Vagina (tissue), 2 donors: ENCODE measurements at places on chromosomes 1 and 21. TPM values are rescaled to one million over a fixed set of nuclear protein-coding genes. Genes with fewer than 3 reads are reported as not detected.

DNA sequence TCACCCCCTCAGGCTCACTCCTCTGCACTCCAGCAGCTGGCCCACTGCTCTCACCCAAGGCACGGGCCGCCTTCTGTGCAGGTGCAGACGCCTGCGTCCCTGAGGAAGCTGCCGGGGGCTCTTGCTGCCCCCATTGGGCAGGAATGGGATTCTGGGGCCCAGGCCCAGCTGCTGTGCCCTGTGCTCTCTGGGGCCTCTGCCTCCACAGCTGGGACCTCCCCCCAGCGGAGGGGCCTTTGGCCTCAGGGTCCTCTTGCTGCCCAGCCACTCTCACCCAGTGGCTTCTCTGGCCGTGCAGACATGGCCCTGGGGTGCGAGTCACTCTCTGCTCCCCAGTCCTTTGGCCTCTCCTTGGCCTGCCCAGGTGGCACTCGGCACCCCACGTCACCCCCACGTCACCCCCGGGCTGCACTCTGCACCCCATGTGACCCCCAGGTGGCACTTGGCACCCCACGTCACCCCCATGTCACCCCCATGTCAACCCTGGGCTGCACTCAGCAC, 19.1 kb upstream of the LRRC3 start:
- H3K4me3 ChIP-seq, result no peak overlapping the region
- no peak overlapping the region for H3K27ac ChIP-seq
- DNase-seq, result no peak
- no peaks in the 10 kb centered on the region for H3K27me3 ChIP-seq
- H3K36me3 ChIP-seq, result no peaks in the 10 kb centered on the region
- H3K4me1 ChIP-seq, result no peaks in the 10 kb centered on the region

- H3K36me3 ChIP-seq, result no peaks in the 10 kb centered on the region
- no peaks in the 10 kb centered on the region for H3K27me3 ChIP-seq
- H3K4me3 ChIP-seq, result no peak overlapping the region
- no peak for DNase-seq
Measured at GRCh38 chr1:233664253-233664652, 50.3 kb downstream of the KCNK1 start.

DNA sequence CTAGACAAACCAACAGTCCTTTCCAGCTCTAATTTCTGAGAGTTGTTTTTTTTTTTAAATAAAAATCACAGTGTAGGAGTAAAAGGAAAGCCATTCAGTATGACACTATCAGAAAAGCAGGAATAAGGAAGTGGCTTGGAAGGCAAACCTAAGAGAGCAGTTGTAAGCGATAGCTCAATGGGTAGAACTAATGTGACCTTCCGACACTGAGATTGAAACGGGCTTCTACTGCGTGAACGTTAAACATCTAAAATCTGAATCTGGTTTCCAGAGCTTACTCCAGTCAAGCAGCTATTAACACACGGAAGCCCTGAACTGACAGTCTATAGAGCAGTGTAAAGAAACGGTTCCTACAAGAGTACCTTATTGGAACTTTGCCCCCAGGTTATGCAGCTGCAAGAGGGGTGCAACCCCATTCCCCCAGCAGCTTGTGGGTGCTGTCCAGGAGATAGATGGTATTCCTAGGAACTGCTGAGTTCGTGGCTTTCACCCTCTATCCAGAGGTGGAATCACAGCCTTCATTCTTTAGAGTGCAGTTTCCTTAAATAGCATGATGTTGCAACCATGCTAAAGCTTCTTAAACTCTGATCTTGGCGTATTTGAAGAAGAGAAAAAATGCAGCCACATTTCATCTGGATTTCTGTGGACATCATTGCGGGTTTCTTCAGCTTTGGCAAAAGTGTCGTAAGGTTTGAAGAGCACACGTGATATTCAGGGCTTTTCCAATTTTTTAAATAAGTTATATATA, 3.3 kb upstream of the IRF2BP2 start:
- peaks cover 56% of the 10 kb centered on the region for H3K4me1 ChIP-seq
- no peaks in the 10 kb centered on the region for H3K27me3 ChIP-seq
- H3K4me3 ChIP-seq, result peak overlapping the region; percentile 56
- DNase-seq, result no peak
- H3K27ac ChIP-seq, result peak overlapping the region; percentile 99

- H3K36me3 ChIP-seq, result no peaks in the 10 kb centered on the region
- no peak for DNase-seq
- no peak overlapping the region for H3K27ac ChIP-seq
- H3K27me3 ChIP-seq, result no peaks in the 10 kb centered on the region
- peaks cover 31% of the 10 kb centered on the region for H3K4me1 ChIP-seq
- no peak overlapping the region for H3K4me3 ChIP-seq
Measured at GRCh38 chr1:32873484-32873883, 2.8 kb upstream of the FNDC5 start.

- H3K27me3 ChIP-seq, result no peaks in the 10 kb centered on the region
- peak; percentile 82 for DNase-seq
- no peak overlapping the region for H3K27ac ChIP-seq
- no peaks in the 10 kb centered on the region for H3K36me3 ChIP-seq
Measured at GRCh38 chr1:5943343-5944124, 48.7 kb downstream of the NPHP4 start.

DNA sequence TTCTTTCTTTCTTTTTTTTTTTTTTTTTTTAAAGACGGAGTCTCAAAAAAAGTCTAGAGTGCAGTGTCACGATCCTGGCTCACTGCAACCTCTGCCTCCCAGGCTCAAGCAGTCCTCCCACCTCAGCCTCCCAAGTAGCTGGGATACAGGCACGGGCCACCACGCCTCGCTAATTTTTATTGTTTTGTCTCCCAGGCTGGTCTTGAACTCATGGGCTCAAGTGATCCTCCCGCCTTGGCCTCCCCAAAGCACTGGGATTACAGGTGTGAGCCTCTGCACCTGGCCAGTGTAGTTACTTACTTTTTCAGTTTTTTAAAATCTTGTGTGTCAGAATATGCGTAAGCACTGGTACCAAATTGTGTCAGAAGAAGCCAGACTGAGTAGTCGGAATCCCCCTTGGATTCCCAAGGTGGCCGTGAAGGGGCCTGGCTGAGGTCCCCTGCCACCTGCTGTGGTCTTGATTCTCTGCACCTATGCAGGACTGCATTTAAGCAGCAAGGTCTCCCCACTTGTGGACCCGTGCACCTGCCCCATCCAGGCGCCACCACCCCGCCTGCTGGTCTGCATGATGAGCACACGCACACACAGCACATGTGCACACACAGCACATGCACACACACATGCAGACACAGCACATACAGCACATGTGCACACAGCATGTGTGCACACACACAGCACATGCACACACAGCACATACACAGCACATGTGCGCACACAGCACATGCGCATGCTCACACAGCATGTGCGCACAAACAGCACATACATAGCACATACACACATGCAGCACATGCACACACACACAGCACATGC, 47.5 kb downstream of the PCNT start:
- no peak overlapping the region for H3K27ac ChIP-seq
- no peaks in the 10 kb centered on the region for H3K4me1 ChIP-seq
- H3K4me3 ChIP-seq, result no peak overlapping the region
- no peaks in the 10 kb centered on the region for H3K27me3 ChIP-seq
- no peak for DNase-seq

DNA sequence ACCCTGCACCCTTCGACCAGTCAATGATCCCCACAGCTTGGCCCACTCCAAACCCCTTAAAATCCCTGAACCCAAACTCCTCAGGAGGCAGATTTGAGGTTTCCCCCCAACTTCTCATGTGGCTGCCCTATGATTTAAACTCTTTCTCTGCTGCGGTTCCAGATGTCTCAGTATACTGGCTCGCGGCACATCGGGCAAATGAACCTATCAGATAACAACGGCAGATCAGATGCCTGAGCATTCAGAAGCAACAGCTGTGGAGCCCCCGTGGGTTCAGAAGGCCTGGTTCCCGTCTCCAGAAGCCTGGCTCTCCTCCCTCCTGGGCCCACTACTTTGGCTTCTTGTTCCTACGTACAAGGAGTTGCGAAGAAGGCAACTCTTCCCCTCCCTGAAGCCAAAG, 43.3 kb upstream of the H6PD start:
- no peaks in the 10 kb centered on the region for H3K36me3 ChIP-seq
- H3K27me3 ChIP-seq, result no peaks in the 10 kb centered on the region
- DNase-seq, result no peak
- no peak overlapping the region for H3K27ac ChIP-seq
- H3K4me1 ChIP-seq, result peaks cover 4% of the 10 kb centered on the region

GRCh38 chr1:16138772-16139221, 17.1 kb downstream of the EPHA2 start:
- H3K4me1 ChIP-seq, result peaks cover 46% of the 10 kb centered on the region
- no peak for DNase-seq
- H3K27me3 ChIP-seq, result no peaks in the 10 kb centered on the region
- H3K27ac ChIP-seq, result peak overlapping the region; percentile 63
- no peak overlapping the region for H3K4me3 ChIP-seq

DNA sequence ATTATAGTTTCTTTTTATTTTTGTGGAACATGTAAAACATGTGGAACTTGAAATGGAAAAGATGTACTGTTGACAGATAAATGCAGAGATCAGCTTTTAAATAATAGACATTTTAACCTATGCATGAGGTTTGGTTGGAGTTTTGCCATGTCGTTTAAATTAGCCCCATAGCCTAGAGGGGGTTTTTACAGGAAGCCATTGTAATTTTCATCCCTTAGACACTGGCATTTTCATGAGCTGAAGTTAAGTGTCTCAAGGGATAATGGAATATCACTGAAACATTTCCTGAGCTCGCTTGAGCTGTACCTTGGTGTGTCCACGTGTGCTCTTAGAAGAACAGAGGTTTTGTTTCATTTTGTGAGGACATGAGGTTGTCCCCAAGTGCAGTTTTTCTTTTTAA, 54.2 kb downstream of the HMCN1 start:
- H3K36me3 ChIP-seq, result no peaks in the 10 kb centered on the region
- no peak overlapping the region for H3K4me3 ChIP-seq
- H3K4me1 ChIP-seq, result peaks cover 10% of the 10 kb centered on the region
- no peaks in the 10 kb centered on the region for H3K27me3 ChIP-seq

GRCh38 chr1:245809361-245809760, 654.6 kb downstream of the KIF26B start:
- no peaks in the 10 kb centered on the region for H3K4me1 ChIP-seq
- H3K27ac ChIP-seq, result no peak overlapping the region
- H3K27me3 ChIP-seq, result no peaks in the 10 kb centered on the region
- no peak for DNase-seq
- H3K4me3 ChIP-seq, result no peak overlapping the region

DNA sequence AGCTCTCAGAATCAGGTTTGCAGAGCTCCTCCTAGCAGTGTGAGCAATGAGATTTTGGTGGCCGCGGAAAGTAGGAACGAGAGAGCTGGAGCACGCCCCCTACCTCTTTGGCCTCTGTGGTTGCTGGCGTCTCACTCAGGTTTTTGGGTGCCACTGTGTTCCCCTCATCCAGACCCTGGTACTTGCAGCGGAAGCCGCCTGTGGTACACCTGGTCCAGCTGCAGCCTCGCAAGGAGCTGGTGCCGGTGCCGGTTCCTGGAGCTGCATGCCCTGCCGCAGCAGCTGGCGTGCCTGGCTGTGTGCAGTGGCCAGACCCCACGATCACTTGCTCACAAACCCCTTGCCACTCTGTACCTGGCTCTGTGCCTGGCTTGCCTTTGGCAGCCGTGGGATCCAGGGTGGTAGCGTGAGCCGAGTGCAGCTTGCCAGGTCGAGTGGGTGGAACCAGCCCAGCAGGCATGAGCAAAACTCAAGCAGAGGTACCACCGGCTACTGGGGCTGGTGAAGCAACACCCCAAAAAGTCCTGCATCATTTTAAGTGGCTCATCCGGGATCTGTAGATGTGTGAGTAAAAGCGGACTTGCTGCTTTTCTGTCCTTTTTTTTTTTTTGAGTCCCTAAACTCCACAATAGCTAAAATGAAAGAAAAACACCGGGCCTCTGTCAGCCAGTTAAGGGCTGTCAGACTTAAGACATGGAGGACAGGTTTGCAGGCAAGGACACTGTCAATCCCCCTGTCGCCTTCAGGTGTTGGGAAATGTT, 844.9 kb downstream of the KCNT2 start:
- H3K27me3 ChIP-seq, result no peaks in the 10 kb centered on the region
- no peak for DNase-seq
- H3K36me3 ChIP-seq, result no peaks in the 10 kb centered on the region
- no peak overlapping the region for H3K27ac ChIP-seq
- no peak overlapping the region for H3K4me3 ChIP-seq

DNA sequence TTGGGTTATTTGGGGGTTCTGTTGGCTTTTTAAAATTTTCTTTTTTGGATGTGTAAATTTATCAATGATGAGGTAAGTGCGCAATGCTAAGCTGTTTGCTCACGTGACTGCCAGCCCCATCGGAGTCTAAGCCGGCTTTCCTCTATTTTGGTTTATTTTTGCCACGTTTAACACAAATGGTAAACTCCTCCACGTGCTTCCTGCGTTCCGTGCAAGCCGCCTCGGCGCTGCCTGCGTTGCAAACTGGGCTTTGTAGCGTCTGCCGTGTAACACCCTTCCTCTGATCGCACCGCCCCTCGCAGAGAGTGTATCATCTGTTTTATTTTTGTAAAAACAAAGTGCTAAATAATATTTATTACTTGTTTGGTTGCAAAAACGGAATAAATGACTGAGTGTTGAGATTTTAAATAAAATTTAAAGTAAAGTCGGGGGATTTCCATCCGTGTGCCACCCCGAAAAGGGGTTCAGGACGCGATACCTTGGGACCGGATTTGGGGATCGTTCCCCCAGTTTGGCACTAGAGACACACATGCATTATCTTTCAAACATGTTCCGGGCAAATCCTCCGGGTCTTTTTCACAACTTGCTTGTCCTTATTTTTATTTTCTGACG, 3.1 kb downstream of the OLIG2 start:
- DNase-seq, result no peak
- H3K4me3 ChIP-seq, result no peak overlapping the region
- peaks cover 35% of the 10 kb centered on the region for H3K4me1 ChIP-seq
- H3K36me3 ChIP-seq, result no peaks in the 10 kb centered on the region
- H3K27ac ChIP-seq, result no peak overlapping the region
- H3K27me3 ChIP-seq, result peaks cover 18% of the 10 kb centered on the region

GRCh38 chr1:45686015-45686287, 382 bp downstream of the GPBP1L1 start:
- peak overlapping the region; percentile 99 for H3K27ac ChIP-seq
- H3K36me3 ChIP-seq, result no peaks in the 10 kb centered on the region
- H3K4me1 ChIP-seq, result peaks cover 68% of the 10 kb centered on the region
- H3K27me3 ChIP-seq, result no peaks in the 10 kb centered on the region
- peak overlapping the region; percentile 88 for H3K4me3 ChIP-seq

TRIM63 gene
- not detected for total RNA-seq

SYT14 gene
- 0.49 TPM for total RNA-seq

RXFP4 gene
- total RNA-seq, result not detected

LCE1F gene
- not detected for total RNA-seq

CD2 gene
- total RNA-seq, result 8.3 TPM

OLFML3 gene
- 108 TPM for total RNA-seq

HSD11B1 gene
- 18.7 TPM for total RNA-seq
